ENCODE measurements at places on chromosomes 6 and 20. TPM values are rescaled to one million over a fixed set of nuclear protein-coding genes. Genes with fewer than 3 reads are reported as not detected.
A peak's percentile ranks its signal among the peaks of the same experiment; 100 is the strongest.

GRCh38 chr20:11380283-11380682 is 537.4 kb upstream of the BTBD3 start:
- no peak for DNase-seq

GRCh38 chr20:49916146-49917002 is 1.0 kb upstream of the SPATA2 start:
- DNase-seq, result peak; percentile 85

DNA sequence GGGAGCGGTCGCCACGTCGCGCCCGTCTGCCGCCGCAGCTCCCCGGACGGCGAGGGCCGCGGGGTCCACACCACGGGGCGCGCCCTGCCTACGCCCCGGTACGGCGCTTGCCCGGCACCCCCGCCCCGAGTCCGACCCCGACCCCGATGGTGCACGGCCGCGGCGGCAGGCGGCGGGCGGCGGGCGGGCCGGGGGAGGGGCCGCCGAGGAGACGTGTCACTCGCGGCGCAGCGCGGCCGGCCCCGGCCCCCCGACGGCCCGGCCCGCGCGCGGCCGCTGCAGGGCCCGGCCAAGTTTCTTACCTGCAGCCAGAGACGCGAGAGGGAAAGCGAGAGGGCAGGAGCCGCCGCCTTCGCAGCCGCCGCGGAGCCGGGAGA is 328 bp downstream of the RRBP1 start:
- DNase-seq, result no peak

Gene WFDC10B
- not detected for total RNA-seq

DNA sequence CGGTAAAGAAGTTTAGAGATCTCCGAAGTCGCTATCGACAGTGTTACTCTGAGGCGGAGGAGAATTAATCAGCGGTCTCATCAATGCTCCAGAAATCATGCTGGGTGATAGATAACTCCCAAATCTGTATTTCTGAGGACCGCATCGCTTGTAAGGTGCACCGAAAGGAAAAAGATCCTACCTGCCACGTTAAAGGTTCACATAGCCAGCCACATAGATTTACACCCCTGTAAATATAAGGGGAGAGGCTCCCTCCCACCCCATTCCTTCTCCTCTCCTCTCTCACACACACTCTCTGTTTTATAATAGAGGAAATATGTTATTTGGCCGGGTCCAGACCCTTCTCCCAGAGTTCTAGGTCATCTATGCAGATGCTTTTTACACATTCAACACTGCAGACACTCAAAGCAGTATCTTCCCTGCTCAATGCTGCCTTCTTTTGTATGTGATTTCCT is 620 bp upstream of the DEK start:
- no peak for DNase-seq

Gene PCK1
- total RNA-seq, result 0.73 TPM

- DNase-seq, result no peak
Measured at GRCh38 chr6:53014744-53015143, 19.7 kb upstream of the GSTA4 start.

DNA sequence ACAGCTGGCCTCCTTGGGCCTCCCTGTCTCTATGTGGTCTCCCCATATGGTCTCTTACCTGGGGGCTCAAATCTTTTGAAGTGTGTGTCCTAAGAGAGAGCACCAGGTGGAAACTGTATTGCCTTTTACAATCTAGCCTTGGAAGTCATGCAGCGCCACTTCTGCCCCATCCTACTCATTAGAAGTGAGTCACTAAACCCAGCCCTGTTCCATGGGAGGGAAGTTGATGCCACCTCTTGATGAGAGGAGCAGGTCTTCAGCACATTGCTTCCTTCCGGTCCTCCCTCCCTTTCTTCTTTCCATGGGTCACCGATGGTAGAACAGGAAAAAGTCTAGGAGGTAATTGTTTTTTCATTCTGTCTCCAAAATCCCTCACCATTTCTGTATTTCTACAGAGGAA is 156.3 kb downstream of the FOXA2 start:
- DNase-seq, result no peak

Gene MRS2
- total RNA-seq, result 57.5 TPM

Gene CRISP2
- total RNA-seq, result not detected

GRCh38 chr6:34457382-34457741 is 8.5 kb upstream of the PACSIN1 start:
- DNase-seq, result peak; percentile 34

DNA sequence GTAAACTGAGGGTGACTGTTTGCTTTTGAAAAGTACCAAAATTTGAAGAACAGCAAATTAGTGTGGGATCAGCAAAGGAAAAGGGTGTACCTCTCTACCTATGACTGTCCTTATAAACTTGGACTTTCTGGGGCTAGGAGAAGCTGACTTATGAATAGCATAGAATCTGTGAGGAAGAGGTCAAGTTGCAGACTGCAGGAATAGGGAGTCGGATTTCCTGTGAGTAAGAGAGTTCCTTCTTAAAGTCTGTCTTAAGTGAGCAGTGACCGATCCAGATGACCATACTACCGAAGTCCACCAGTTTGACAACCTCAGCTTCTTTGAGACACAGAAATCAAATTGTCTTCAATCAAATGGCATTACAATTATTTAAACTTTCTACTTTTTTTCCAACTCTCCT is 708.7 kb downstream of the UTRN start:
- DNase-seq, result no peak

GRCh38 chr20:63658749-63659187 is 656 bp downstream of the RTEL1 start:
- no peak for DNase-seq

GRCh38 chr6:147642458-147642857 is 134.0 kb downstream of the SAMD5 start:
- DNase-seq, result no peak

Gene PLTP
- total RNA-seq, result 28.7 TPM

DNA sequence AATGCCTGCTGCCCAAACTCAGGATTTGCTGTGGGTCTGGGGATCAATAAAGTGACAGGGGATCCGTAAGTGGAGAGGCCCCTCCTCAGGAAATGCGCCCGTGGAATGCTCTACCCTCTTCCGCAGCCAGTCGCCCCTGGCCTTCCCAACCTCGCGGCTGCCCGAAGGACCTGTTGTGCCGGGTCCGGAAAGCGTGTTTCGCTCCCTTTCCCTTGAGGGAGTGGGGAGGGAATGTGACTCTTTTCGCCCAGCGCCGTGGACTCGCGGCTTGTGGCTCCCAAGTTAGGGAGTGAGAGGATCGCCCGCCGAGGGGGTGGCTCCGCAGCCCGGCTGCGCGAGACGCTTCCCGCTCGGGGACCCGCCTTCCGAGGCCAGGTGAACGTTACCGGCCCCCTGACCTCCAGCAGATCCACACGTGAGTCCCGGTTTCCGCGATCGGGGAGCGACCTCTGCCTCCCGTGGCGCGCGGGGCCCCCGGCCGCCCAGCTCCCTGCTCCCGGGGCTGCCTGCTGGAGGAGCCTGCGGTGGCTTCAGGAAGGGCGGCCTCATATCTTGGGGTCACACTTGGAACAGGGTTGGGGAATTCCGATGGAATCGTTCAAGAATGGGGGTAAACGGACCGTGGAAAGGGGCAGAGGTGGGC is 666 bp downstream of the TPD52L1 start:
- DNase-seq, result peak; percentile 47

- DNase-seq, result no peak
Measured at GRCh38 chr6:100988391-100988984, 107.4 kb upstream of the ASCC3 start.

Gene TRIM10
- 0.58 TPM for total RNA-seq

Gene C20orf202
- total RNA-seq, result not detected

- DNase-seq, result no peak
Measured at GRCh38 chr6:116034327-116034726, 26.4 kb downstream of the FRK start.

DNA sequence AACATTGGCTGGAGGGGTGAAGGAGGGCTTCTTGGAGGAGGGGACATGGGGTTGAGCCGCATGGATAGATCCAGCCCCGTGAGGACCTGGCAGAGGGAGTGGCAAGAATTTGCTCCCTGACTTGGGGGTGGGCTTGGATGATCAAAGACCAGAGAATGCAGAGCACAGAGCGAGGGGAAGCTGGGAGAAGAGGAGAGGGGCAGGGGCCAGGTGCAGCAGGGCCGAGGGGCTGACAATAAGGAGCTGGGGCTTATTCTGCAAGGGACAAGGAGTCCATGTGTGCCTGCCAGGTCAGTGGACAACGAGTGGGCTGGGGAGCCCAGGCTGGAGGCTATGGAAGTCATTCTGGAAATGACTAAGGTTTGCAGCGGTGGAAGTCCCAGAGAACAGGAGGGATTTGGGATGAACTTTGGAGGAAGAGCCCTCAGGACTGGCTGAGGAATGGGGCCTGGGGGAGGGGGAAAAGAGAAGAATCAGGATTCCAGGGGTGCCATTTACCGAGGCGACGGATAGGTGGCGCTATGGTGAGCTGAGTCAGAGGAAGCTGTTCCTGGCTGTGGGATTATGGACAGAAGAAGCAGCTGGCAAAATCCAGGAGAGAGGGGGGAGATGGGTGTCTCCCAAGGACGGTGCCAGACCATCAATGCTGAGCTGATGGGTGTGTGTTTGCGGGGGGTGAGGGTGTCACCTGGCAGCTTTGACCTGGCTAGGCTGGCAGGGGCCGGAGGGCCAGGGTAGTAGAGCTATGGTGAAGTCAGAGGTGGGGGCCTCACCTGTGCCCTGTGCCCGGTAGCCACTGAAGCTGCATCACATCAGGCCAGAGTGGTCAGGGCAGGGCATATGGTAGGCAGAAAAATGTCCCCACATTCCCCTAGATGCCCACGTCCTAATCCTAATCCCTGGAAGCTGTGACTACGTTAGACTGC is 7.8 kb downstream of the KCNG1 start:
- DNase-seq, result peak; percentile 74

DNA sequence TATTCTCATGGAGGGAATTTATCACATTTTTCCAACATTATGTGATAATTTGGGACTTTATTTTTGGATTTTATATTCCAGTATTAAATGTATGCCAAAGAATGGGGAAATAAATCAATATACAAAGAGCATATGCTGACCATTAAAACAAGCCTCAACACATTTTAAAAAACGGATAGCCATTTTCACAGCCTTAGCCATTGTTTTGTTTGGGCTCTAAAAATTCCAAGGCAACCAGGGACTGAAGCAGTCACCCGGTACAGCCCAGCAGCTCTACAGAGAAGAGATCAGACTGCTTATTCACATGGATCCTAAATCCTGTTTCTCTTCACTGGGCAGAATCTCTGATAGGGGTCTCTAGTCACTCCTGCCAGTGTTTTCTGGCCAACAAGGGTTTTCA is 150.2 kb upstream of the OGFRL1 start:
- no peak for DNase-seq

DNA sequence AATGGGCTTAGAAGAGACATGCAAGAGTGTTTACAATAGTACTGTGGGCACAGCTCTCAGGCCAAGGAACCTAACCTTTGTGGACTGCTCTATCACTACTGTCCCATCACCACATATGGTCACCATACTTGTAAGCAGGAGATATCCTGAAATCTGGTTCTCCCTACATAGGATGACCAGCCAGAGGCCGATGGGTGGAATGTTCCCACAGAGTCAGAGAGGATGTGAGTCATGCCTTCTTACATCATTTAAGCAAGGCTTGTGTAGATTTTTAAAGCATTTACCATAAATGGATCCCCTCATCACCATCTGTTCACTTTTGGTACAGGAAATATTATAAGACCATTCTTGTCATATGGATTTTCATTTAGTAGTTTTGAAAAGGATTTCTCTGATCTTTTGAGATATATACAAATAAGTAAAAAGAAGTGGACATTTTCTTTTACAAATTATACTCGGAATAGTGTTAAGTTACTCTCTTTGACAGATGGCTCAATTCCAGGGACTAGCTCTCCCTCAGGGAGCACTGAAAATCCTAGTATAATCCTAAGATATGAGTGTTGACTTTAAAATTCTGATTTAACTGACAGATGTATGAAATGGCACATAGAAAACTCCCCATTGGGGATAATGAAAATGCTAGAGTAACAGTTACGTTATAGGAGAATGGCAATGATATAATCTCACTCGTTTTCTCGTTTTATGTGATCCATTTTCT is 6.6 kb downstream of the HTR1B start:
- DNase-seq, result no peak

DNA sequence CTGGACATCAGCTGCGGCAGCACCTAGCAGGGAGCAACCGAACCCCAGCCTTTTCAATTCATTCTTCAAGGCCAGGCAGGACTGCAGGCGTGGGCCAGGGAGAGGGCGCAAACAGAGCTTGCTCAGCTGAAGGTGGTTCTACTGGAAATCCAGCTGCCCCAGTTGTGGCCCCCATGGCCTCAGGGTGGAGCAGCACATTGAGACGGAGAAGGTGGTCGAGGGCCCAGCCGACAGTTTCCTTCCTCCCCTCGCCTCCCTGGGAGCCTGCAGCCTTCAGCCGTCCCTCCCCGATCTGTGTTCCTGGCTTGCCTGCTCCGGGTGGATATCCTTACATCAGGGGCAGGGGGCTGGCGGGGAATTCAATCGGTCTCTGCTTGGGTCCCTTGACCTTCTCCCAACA is 217.8 kb downstream of the ANKRD60 start:
- DNase-seq, result no peak

- DNase-seq, result no peak
Measured at GRCh38 chr6:143542888-143543287, 31.4 kb upstream of the FUCA2 start.

DNA sequence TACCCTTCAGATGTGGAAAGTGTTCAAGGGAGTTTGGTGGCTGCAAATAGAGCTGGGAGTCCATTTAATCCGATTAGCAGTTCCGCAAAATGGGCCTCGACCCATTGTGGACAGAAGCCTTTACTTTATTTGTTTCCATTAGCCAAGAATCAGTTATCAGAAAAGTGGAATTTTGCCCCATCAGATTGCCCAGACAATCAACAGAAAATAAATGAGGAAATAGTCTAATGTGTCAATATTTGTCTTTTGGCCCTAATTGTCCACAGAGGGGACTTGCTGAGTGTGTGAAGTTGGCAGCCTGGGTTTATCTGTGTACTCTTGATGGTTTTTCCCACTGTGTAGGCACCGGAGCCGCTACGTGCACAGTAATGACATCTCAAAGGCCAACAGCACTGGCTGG is 134.3 kb downstream of the LINC00237 start:
- no peak for DNase-seq

Gene HLA-C
- total RNA-seq, result 5.3 TPM

Gene PRRT1
- 1.9 TPM for total RNA-seq

Gene HAO1
- total RNA-seq, result not detected

Gene RIMS1
- not detected for total RNA-seq

DNA sequence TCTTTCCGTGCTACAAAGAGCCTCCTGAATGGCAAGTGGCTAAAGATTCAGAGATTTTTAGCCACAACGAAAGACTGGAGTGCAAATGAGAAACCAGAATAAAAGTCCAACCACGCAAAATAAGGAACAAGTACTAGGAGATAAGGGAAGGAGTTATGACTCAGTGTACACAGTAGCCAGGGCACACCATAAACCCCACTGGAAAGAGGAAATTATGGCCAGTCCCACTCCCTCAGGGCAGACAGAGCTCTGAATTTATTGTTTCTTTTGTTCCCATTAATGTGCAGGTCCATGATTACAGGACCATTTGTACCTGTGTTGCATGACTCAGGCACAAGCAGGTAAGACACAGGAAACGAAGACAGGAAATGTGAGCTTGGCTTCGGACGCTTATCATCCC is 150.3 kb upstream of the PREP start:
- DNase-seq, result no peak

Data from K562 (cell line).